Mammary microvascular endothelial cell (primary cell): ENCODE measurements at places on chromosomes 5 and 9. TPM values are rescaled to one million over a fixed set of nuclear protein-coding genes. Genes with fewer than 3 reads are reported as not detected.

The ZNF618 gene
- total RNA-seq = 11.8 and 14.4 TPM in 2 replicates

The CCDC69 gene
- total RNA-seq = 18.6 and 18.7 TPM in 2 replicates

The RXFP3 gene
- total RNA-seq = not detected in 2 replicates

The BSPRY gene
- not detected in 2 replicates for total RNA-seq

The LCNL1 gene
- total RNA-seq = not detected in 2 replicates

The BTNL8 gene
- not detected in 2 replicates for total RNA-seq

The IFNA21 gene
- not detected in 2 replicates for total RNA-seq

The PCDHB8 gene
- 0.25 TPM in 1 of 2 replicates, not detected in the other for total RNA-seq

The TLR4 gene
- 134 and 147 TPM in 2 replicates for total RNA-seq

The GLRX gene
- total RNA-seq = 32.6 and 36.0 TPM in 2 replicates
